ENCODE measurements at places on chromosomes 12 and 14.
A peak's percentile ranks its signal among the peaks of the same experiment; 100 is the strongest.

DNA sequence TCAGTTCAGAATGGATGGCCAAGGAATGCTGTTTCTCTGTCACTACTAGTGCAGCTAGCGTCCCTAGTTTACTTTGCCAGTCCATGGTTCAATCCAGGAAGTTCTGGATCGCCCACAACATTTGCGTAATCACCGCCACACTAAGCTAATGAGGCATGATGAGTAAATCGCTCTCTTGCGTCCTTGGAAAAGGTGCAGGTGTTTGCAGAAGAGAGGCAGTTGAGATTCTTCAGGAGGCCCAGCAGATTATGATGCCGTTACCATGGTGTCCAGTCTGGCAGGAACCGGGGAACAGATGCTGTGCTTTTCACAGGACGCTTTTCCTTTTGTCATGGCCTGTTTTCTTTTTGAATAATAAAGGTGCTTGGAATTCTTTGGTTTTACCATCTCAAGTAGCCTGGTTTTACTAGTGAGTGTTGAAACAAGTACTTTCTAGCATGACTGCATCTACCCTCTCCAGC lies 9.0 kb downstream of the TPH2 start:
- DNase-seq, result peak; percentile 97

DNA sequence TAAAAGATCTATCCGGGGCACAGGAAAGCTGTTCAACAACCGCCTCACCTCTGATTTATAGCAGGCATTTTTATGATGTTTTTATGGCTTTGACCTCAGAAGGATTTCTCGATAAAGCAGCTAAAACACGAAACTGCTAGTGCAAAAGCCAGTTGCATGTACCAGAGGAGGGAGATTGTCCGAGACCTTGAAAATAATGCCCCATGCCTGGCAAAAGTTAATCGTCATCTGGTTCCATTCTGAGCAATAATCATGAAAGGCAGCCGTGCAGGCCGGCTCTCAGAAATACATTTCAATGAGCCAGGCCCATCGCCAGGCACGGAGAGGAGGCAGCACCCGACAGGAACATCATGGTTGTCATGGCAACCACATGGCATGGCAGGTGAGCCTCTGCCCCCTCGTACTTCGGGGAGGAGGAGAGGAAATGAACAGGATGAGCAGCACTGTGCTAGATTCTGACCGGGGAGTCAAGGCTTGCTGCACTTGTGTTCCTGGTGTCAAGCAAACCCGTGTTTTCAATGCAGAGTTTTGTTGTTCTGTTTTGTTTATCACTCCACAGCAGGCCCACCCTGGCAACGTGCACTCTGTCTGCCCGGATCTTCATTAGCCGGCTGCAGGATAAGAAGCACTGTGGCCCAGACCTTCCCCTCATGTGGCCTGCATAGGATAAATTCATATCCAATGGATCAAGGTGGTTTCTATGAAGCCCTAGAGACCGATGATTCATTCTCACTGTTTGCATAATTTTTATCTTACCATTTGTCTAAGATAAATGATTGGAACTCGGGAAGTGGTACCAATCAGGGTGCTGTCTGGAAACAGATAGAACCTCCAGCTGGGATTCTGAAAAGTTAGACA lies 160.2 kb downstream of the RIMBP2 start:
- DNase-seq, result no peak

- no peak for DNase-seq
Measured at GRCh38 chr12:12909995-12910420, 18.6 kb downstream of the GPRC5A start.

DNA sequence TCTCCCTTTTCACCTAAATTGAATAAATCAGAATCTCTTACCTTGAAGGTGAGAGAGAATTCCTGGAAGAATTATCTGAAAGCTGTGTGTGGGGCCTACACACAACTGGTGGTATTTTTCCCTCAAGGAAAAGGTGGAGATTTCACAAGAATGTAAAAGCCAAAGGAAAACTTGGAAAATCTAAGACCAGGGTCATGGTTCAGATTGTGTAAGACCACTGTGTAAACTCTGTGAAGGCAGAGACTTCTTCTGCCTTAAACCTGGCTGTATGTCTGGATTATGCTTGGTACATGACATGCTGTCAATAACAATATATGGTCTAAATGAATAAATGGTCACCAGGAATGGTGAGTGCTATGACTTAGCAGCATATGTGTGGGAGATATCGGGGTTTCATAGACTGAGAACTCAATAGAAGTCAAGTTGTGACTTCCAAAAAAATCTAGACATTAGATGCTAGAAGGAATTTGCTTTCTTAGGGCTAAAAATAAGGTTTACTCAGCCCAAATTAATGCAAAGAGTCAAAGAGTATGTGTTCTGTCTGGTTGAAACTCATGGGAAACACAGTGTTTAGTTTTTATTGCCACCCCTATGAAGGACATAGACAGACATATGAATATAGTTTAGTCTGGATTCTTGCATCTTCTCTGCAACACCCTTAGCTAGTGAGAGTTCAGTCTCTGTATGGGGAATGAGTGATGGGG lies 163.7 kb downstream of the SNAPC1 start:
- no peak for DNase-seq

- no peak for DNase-seq
Measured at GRCh38 chr14:100590726-100591452, 3.7 kb upstream of the BEGAIN start.

DNA sequence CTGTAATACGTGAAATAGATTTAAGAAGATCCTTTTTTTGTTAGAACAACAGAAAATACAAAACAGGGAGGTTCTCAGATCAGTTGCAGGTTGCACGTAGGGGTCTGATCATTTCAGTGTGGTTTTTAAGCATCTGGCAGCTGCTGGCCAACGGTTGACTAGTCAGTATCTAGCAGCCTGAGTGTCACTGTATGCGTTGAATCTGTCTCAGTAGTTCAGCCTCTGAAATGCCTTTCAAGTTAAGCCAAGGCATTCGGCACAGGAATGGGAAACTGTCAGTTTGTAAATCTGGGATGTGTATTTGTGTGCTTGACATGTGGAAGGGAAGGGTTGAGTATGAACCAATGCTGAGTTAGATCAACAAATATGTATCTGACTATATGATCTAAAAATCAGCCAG lies 165.9 kb downstream of the CACNA1C start:
- no peak for DNase-seq

DNA sequence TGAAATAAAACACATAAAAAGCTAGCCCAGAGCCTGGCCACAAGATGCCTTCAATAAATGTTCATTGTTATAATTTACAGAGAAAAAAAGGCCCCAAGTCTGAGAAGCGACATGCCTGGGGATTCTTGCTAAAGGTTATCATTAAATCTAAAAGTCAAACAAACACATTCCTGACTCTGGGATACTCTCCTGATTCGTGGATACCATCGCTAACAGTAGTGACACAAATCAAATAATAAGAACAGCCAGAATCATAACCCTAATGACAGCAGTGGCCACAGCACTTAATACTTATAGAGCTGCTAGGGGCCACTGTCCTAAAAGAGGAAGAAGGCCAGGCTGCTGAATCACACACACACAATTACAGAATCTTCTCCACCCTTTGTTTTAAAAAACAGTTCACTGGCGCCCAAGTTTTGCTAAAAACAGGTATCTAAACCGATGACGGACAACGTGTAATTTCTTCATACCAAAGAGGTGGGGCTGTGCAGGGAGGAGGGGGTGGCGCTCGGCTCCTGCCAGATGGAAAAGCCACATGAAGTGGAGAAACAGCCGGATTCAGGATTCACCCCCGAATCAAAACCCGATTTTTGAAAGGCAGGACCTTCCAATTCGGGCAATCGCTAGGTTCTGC lies 1.2 kb downstream of the CLIP1 start:
- no peak for DNase-seq

- DNase-seq, result no peak
Measured at GRCh38 chr14:93375673-93376156, 28.7 kb downstream of the COX8C start.

GRCh38 chr12:3962631-3963483 lies 89.7 kb upstream of the PARP11 start:
- no peak for DNase-seq

DNA sequence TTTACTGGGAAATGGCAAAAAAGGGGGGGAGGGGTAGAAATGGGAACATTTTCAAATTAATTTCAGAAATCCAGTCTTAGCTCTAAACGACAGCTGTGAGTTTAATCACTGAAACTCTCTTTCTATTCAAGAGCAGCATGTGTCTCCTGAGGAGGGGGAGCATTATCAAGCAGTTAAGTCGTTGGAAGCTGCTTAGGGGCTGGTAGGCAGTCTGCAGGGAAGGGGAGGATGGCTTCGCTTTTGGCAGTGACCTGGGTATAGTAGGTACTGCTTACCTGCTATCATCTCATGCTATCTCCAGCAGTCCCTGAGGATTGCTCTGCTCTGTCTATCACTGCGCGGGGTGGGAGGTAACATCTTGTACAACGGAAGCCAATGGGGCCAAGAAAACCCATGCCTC lies 567.4 kb downstream of the NRXN3 start:
- no peak for DNase-seq

DNA sequence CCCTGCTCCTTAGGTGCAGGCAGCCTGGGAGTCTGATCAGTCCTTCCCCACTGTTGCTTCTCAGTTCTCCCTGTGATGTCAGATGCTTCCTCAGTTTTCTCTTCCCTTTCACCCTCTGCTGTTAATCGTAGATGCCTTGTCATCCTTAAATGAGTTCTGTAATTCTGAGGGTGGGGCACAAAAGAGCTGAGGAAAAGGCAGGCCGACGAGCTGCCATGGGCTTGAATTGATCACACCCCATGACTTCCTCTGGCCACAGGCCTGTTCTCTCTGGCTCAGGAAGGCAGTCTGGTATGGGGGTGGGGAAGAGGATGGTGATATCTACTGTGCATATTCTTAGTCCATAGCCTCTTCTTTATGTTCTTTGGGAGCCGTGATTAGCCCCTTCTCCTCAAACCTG lies 5.2 kb upstream of the AP1G2 start:
- DNase-seq, result no peak

DNA sequence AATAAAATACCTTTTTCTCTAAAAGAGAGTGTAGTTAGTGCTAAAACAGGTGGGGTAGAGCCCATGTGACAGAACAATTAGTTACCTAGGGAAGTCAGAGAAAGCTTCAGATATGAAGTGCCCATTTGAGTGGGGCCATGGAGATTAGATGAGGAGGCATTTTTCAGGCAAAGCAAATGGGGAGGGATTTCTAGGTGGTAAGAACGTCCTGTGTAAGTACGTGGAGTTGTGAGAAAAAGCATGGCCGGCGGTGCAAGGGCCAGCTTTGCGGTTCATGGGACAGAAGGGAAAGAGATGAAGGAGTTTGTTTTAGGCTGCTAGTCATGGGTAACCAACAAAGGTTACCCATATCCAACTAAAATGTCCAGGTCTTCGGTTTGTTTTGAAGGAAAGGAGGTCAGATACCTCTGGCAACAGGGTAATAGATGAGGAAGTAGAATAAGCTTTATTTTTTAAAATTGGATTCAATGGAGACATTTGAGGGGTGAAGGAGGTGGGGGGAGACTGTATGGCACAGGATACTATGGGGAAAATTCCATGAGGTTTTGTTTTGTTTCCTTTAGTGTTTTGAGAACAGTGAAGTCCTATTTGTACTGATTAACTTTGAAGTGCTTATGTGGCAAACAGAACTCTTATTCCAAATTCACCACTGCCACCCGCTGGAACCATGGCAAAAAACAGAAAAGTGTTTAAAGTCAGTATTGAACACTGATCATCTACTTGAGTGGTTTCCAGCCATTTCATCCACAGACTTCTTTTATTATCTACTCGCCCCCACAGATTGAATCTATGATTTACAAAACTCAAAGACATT lies 10.0 kb upstream of the SNRPF start:
- peak; percentile 18 for DNase-seq

DNA sequence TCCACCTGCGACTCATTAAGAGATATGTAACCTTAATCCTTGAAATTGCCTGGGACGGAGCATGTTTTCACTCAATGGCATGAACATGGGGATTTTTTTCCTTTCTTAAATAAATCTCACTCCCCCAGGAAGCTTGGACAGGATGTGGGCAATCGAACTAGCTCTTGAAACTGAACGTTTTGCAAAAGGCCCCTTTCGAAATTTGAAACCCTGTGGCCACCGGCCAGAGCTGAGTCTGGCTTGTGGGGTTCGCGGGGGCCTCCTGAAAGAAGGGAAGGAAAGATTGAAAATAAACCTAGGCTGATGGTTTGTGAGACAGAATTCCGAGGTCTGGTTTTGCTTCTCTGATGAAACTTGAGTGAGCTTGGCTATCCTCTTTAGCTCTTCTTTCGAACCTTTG lies 101.4 kb upstream of the RTL1 start:
- no peak for DNase-seq

GRCh38 chr12:50217202-50217601 lies 50.0 kb upstream of the CERS5 start:
- DNase-seq, result no peak

DNA sequence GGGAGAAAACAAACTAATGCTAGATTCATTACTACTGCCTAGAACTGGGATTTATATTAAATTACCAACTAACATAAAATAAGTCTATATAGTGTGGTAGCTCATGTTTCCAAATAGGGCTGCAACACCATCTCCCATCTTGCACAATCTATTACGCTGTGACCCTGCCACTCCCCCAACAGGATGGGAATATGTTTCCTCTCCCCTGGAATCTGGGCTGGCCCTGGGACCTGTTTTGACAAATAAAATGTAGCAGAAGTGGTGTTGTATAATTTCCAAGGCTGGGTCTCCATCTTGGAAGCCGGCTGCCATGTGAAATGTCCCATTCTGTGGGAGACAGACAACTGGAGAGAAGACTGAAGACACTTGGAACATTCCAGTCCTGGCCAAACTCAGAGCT lies 45.6 kb upstream of the FERMT2 start:
- DNase-seq, result no peak

GRCh38 chr12:96233168-96233567 lies 39.0 kb downstream of the ELK3 start:
- DNase-seq, result no peak

- DNase-seq, result no peak
Measured at GRCh38 chr14:59852350-59852749, 18.2 kb downstream of the RTN1 start.

- DNase-seq, result no peak
Measured at GRCh38 chr14:23876160-23876750, 77.3 kb upstream of the DHRS4 start.

GRCh38 chr14:56514663-56515371 lies 64.8 kb upstream of the TMEM260 start:
- DNase-seq, result no peak

GRCh38 chr12:75432924-75433323 lies 42.0 kb downstream of the GLIPR1L2 start:
- no peak for DNase-seq

- DNase-seq, result no peak
Measured at GRCh38 chr12:103909811-103910210, 20.4 kb upstream of the HSP90B1 start.

- DNase-seq, result no peak
Measured at GRCh38 chr14:23883684-23884540, 69.7 kb upstream of the DHRS4 start.

GRCh38 chr12:123367511-123367910 lies 2.9 kb upstream of the SBNO1 start:
- no peak for DNase-seq

DNA sequence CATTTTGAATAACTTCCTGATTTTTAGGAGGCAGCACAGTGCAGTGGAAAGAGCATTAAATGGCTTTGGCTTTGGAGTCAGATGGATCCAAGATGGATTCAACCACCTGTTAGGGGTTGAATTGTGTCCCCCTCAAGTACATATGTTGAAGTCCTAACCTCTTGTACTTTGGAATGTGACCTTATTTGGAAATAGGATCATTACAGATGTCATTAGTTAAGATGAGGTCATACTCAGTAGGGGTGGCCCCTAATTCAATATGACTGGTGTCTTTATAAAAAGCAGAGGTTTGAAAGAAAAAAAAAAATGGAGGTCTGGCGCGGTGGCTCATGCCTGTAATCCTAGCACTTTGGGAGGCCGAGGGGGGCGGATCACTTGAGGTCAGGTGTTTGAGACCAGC lies 18.8 kb downstream of the ATP5MC2 start:
- no peak for DNase-seq

Measured in NCI-H2029 treated with DMSO at 0.1 percent for 48 hours (cell line).